C1 segment of cervical spinal cord (tissue), 14 donors: ENCODE measurements at places on chromosomes 1 and 21.

- DNase-seq = no peak
These were observed 14.3 kb downstream of the RUSC1 start for GRCh38 chr1:155334962-155335361.

GRCh38 chr1:155925506-155925905 is 8.7 kb downstream of the KHDC4 start:
- DNase-seq = no peak

DNA sequence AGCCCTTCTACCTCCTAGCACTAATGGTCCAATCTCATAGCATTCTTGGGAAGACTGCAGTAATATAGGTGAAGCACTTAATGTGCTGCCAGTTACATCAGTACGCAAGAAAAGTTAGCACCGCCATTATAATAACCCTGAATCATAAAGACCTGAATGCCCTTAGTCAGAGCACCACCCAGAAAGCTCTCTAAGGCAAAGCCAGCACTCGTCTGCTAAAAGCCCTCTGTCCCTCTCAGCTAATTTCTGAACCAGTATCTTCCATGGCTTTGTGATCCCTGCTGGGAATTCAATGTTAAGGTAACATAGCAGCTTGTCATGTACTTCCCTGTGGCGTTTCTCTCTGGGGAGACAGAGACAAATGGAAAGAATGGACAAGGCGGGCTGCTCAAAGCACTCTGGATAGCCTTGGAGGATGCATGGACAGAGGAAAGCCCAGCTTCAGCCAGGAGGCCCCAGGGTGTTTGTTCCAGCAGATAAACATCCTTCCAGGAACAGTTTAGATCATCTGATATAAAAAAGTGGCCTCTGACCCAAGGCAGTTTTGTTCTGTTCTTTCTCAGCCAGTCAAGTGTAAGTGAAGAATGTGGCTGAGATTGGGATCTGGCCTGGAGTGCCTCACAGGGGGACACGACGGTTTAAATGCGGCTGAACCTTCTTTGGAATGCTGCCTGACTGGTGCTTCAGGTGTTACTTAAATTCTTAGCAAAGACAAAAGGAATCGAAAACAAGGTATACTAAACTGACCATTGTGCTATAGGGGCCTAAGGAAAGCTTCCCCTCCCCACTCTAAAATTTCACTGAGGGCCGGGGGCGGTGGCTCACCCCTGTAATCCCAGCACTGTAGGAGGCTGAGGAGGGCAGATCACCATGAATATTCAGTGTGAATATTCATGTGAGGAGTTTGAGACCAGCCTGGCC is 58.1 kb upstream of the VTCN1 start:
- DNase-seq = no peak

DNA sequence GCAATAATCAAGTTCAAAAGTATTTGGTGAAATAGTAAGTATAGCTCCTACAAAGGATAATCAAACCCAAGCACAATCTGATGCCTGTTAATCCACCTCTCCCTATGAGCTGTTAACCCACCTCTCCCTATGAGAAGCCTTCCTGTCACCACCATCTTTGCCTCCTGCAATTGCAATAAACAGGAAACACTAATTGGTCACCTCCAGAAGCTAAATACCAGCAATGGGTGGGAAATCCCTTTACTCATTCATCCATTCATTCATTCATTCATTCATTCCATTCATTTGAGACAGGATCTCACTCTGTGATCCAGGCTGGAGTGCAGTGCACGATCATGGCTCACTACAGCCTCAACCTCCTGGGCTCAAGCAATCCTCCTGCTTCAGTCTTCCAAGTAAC is 132.8 kb downstream of the RERE start:
- no peak for DNase-seq

DNA sequence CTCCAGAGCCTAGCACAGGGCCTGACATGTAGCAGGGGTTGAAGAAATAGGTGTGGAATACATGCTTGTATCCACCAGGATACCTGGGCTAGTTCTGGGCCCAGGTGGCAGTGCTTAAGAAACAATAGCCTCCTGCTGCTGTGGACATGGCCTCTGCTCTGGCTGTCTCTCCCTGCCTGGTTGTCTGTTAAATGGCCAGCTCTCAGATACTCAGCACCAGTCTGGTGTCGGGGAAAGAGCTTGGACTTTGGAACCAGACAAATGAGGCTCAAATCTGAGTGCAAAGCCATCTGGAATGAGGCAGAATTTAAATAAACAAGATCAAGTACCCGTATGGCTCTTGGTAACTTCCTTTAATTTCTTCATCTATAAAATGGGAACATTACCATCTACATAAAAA is 31.5 kb downstream of the SESN2 start:
- no peak for DNase-seq

DNA sequence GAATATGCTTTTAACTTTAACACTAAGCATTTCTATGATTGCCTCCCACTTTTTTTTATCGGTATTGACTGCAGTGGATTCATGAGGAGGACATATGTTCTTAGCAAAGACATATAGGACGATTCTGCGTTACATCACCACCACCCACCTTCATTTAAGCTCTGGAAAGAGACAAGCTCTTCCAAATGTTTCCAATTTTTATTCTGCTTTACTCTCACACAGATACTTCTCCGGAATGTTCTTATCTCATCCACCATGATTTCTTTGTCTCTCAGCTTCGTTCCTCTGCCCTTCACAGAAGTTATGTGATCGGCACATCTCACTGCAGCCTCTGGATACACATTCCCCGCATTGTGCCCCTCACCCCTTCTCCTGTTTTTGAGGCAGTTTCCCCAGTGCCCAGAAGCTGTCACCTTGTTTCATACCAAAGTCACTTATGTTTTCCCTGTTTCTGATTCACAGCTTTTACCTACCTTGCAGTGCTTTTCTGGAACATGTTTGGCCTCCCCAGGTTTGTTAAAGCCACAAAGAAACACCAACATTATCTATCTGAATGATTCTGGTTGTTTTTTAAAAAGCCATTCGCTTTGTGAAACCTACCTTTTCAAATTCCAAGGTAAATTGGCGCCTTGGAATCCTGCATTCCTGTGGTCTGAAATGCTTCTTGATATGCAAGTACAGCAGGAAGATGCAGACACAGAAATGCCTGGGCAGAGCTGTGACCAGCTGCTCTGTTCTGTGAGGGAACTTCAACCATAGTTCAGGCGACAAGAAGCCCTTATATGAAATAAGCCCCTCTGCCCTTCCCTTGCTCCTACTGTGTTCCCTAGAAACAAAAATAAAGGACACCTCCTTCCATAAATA is 1020.2 kb downstream of the TTLL7 start:
- no peak for DNase-seq

DNA sequence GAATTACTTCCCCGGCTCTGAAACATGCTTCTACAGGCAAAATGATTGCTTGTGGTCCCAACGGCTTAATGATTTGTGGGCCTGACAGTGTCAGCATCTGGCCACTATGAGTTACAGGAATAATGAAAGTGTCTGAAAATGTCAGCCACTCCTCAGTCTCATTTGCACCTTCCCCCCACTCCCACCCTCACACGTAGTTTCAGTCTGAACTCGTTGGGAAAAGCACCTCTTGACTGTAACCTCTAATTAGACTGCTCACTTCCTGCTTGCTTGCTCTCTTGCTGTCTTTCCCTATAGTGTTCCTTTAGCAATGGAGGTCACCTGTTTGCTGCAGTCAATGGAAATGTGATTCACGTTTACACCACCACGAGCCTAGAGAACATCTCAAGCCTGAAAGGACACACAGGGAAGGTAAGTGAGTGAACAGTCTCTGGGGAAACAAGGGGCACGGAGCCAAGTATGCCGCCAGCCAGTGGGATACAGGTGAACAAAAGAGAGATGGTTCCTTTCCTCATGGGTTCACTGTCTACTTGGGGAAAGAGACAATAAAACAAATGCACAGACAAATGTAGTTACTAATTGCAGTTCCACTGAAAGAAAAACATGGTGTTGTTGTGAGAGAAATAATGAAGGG is 27.1 kb downstream of the CFAP57 start:
- DNase-seq = no peak

GRCh38 chr1:200306944-200307754 is 102.7 kb downstream of the ZNF281 start:
- no peak for DNase-seq
